Activated naive CD8-positive, alpha-beta T cell treated with anti-CD3 and anti-CD28 coated beads, Interleukin-2, amount 10 ng/mL, durations not matched to agents 7 days and 5 days (primary cell): ENCODE measurements at places on chromosomes 4 and X.

DNA sequence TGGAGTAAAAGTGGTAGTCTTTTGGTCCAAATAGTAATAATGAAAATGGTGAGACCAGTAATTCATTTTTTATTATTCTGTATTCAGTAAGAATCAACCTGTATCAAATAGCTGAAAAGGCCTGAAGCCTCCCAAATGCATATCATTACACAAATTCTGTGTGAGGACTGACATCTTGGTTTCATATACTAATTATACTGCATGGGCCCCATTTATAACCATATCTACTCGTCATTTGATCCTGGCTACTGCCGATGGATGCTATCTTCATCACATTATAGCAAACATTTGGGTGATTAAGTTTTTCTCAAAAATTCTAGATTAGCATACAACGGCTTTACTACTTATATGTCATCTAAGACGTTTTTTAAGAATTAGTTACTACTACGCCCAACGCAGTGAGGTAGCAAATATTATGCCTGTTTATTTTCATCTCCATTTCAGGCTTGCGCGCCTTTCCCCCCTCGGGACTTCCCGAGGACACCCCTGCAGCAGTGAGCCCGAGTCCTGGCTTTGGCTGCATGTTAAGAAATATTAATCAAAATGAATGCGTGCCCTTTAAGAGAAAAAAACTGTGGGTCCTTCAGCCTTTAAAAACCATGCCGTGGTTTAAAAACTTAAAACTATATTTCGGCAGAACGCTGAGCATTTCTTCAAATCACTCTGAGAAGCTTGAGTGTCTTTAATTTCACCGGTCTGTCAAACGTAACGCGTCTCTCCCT, 814 bp upstream of the MMAA start:
- peak; percentile 41 for DNase-seq

DNA sequence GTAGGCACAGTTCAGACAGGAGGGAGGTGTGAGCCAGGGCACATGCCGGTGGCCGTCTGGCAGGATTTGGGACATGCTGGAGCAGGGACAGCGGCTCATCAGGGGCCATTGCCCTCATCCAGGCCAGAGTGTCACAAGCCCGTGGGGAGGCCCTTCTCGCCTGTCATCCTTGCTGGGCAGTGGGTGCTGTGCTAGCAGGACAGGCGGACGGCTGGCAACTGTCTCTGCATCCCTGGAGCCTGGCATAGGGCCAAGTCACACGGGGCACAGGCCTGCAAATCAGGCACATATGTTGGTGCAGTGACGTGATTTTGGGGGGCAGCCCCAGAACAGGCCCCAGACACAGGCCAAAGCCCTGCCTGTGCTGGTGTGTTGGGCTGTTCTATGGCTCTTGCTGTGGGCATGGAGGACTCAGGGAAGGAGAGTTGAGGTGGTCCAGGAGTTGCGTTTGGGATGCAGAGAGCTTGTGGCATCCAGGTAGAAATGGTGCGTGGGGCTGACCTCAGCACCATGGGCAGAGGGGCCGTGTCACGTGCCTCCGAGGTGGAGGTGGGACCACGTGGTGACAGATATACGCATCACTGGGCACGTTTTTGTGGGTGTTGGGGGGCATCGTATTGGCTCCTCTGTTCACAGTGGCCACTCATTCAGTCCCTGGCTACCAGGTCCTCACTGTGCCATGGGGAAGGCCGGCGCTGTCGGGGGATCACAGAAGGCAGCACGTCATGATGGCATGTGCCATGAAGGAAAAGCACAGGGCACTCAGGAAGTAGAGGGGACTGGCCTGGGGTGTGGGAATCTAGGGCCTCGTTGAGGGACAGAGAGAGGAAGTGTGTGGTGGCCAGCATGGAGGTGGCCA, 14.6 kb upstream of the MSANTD1 start:
- no peak for DNase-seq

DNA sequence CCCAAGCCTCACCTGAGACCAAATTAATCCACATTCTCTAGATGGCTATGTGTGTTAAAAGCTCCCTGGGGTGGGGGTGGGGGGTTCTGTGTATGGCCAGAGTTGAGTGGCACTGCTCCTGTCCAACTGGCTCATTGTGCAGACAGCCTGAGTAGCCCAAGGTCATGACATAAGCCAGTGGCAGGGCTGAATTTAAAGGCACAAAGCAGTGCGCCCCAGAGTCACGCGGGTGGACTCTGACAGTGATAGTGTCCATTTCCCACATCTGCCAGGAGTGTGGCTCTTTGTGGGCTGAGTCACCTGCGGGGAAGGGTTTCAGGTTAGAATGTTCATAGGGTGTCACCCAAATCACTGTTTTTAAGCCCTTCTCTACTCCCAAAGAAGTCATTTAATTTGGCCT, 45.4 kb downstream of the SCD5 start:
- no peak for DNase-seq

DNA sequence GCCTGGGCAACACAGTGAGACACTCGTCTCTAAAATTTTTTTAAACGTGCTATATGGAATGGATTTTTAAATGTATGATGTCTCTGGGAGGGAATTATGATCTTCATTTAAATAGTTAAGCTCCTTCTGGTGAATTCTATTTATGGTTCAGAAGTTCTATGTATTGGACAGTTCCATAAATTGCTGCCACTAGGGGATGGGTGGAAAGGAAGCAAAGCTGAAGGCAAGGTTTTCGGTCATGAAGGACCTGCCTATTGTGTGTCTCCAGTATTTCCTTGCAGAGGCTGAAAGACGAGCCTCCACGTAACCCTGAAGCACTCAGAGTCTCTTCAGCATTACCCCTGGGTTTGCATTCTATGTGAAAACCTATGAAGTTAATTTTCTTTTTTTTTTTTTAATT, 451.5 kb upstream of the FAT1 start:
- DNase-seq: no peak

GRCh38 chr4:139436122-139436521, 17.8 kb upstream of the RAB33B start:
- no peak for DNase-seq

DNA sequence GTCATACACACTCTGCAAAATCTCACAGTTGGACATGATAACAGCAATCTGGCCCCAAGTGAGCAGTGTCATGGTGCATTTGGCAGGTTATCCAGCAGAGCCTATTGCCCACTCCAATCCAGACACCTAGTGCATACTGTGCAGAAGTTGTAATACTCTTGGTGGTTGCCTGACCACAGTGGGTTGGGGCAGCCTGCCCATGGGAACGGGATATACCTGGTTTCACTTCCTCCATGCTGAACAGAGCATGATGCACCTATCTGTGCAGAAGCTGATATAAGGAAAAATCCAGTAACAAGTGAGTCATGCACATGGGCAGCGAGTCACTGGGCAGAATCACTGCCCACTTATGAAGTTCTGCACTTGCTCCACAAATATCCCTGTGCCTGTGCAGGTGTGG, 105.3 kb upstream of the IGSF1 start:
- no peak for DNase-seq

- no peak for DNase-seq
Observed at GRCh38 chr4:108116423-108117168, 52.1 kb downstream of the LEF1 start.

- no peak for DNase-seq
Observed at GRCh38 chr4:45576275-45576674, 547.6 kb downstream of the GABRG1 start.
